ENCODE measurements at places on chromosomes 2 and 18.

DNA sequence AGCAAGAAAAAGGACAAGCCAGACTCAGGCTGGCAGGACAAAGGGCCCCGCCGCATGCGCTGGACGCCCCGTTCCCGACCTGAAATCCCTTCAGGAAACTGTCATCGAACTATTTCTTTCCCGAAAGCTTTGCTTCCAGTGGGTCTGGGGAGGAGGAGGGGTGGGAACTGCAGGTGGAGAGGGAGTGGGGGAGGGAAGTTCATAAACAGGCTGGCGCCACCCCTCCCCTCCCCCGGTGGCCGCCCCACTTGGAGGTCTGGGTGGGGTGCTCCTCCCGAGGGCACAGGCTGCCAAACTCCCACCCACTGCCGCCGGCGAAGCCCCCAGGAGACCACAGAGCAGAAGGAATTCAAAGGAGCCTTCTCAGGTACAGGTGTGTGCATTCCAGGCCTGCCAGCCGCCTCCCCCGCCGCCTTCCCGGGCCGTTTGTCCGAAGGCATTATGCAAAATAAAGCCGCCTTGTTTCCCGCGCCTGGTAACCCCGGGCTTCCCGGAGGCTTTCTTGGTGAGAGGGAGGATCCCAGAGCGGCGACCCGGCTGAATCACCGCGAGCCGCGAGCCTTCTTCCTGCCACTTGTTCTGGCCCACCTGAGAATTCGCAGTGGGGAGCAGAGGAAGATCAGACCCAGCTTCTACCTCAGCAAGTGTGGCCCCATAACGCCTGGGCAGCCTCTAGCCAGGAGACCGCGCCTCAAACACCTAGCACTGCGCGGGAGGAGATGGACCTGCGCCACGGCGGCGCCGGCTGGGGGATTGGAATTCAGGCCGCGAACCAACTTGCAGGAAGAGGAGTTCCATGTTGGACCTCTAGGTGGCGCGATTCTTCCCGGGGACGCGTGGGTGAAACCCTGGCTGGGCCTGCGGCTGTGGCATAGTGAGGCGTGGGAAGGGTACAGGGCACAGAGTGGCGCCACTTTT, 101.9 kb downstream of the FOXI3 start:
- DNase-seq: no peak

DNA sequence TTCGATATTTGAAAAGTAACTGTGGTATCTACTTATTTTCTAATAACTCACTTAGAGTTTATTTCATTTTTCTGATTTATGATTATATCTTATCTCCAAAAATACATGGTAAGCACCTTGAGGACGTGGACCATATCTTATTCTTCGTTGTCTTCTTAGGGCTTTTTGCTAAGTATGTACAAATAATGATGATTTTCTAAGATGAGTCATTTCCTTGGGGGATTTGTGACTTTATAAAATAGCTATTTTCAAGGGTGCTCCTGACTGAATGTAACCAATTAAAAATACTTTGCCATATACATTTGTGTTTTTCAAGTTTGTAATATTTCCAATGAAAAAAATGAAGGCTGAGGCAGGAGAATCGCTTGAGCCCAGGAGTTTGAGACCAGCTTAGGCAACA, 56.3 kb downstream of the GREB1L start:
- no peak for DNase-seq

DNA sequence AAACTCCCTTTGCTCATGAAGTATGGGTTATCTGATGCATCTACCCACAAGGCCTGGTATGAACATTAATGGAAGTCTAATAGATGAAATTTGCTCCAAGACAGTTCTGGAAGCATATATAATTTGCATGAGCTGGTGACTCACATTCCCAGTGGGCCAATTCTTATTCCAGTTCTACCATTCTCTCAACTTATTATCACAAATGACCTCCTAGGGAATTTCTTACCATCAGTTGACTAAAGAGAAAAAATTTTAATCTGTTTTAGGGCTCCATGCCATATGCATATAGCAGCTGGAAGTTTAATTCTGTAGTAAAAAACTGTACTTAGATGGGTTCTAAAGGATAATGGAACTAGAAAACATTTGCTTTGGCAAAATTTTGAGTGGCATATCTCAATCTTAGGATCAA, 165.2 kb upstream of the COL3A1 start:
- no peak for DNase-seq

GRCh38 chr2:238458651-238459050, 31.9 kb downstream of the ASB1 start:
- no peak for DNase-seq
